ENCODE measurements at places on chromosomes 7 and 10. TPM values are rescaled to one million over a fixed set of nuclear protein-coding genes. Genes with fewer than 3 reads are reported as not detected.
A peak's percentile ranks its signal among the peaks of the same experiment; 100 is the strongest.

Gene HTR5A
- total RNA-seq, result not detected

Gene WNT8B
- total RNA-seq, result not detected

Gene LRRC4
- 4.5 TPM for total RNA-seq

Gene KIFBP
- total RNA-seq, result 34.9 TPM

Gene CPEB3
- total RNA-seq, result 1.2 TPM

Gene CPVL
- 22.2 TPM for total RNA-seq

Gene PRR15
- 7.2 TPM for total RNA-seq

DNA sequence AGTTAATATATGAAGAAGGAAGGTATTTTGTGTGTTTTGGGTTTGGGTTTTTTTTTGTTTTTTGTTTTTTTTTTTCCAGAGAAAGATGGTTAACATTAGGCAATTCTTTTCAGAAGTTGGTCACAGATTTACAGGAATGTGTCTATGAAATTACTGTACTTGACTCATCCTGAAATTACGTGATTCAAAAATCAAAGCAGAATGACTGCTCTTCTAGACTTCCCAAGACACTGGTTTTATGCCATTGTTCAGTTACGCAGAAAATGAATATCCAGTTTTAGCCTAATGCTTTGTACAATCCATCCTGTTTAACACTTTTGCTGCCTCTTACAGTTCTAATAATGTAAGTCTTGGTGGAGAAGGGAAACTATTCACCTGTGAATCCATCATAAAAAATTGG, 39.7 kb upstream of the CELF2 start:
- DNase-seq, result no peak

DNA sequence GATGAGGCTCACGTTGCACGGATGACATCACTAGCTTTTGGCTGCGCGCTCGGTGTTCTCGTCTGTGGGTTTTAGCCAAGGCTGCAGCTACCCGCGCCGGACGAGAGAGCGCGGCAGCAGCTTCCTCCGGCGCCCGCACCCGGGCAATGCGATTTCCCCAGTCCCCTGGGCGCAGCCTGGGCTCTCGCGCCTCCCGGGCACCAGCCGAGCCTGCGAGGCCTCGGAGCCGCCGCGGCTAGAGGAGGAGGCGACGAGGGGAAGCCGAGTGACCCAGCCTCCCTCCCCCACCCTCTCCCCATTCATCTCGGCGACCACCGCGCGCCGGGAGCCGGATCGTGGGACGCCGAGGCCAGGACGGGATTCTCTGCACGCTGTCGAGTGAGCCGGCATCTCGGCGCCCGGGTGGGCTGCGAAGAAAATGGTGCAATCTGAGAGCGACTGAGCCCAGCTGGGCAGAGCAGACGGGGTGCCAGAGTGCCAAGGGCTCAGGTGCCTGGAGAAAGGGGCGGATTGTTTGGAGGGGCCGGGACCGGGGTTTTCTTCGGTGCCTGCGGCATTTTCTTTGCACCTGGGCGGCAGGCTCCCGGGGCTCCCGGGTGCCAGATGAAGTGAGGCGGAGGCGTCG, 1.2 kb upstream of the TMEM178B start:
- DNase-seq, result peak; percentile 74

GRCh38 chr7:47191876-47192291, 390.0 kb downstream of the TNS3 start:
- DNase-seq, result no peak

- DNase-seq, result peak; percentile 92
These were observed 243.0 kb downstream of the BICC1 start for GRCh38 chr10:58755677-58756076.

- DNase-seq, result no peak
These were observed 175.8 kb upstream of the AGK start for GRCh38 chr7:141375442-141375841.

DNA sequence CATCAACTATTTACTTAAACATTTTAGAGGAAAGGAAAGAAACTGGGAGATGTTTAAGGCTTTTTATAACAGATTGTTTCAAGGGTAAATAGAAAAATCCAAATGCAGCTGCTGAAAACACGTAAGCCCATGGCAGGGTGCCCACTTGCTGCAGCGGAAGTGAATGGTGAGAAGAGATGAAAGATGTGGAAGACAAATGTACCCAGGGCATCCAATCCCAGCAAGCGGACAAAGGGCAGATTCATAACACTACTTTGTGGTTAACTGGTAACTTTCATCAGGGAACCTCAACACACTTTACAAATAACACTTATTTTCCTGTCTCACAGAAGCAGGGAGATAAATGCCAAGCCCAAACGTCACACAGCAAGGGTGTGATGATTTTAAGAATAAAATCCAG, 358.4 kb downstream of the KCNMA1 start:
- peak; percentile 67 for DNase-seq

DNA sequence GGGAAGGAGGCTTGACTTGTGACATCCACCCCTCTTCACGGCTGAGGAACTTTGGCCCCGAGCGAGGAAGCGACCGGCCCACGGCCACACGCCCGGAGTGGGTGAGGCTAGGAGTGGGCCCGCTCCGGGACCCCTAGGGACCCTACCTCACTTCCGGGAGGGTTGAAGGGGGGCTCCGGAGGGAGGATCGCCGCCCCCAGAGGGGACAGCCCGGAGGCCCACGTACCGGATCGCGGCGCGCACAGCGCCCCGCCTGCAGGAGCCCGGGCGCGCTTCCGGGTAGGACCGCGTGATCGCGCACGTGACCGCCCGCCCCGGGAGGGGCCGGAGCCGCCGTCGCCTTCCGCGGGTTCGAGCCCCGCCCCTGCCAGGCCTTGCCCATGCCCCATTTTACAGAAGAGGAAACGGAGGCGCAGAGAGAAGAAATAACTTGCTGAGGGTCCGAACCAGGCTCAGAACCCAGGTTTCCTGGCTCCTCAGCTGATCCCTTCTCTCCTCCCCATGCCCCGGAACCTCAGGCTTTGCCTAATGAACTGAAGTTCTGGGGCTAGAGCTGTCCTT, at the start of gene HPS1:
HPS1 (minus strand) TSS at position 275 of the 561 bp plus-strand sequence. CDS start 3,695 bp downstream, outside the sequence.
- peak; percentile 29 for DNase-seq

GRCh38 chr10:70232859-70233108, 445 bp downstream of the PPA1 start:
- DNase-seq, result no peak

DNA sequence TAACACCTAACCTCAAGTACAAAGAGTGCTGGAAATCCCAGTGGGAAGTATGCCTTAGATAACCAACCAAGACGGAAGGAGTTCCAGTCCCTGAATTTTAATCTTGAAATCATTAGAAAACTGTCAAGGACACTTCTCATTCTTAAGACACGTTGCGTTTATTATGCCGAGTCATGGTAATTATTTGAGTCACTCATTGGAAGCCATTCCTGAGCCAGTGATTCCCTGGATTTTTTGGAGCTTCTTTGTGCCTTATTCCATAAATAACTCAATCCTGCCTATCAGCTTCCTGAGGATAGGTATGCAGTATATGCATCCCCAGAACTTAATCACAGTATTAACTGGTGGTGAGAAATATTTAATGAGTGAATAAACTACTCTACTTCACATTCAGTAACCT, 77.4 kb downstream of the PPP1R17 start:
- DNase-seq, result no peak

GRCh38 chr7:152436111-152436930, 518 bp upstream of the KMT2C start:
- DNase-seq, result peak; percentile 82

- no peak for DNase-seq
These were observed 88.4 kb downstream of the OR13A1 start for GRCh38 chr10:45227042-45227441.

GRCh38 chr10:6928586-6928985, 348.5 kb upstream of the PRKCQ start:
- no peak for DNase-seq

DNA sequence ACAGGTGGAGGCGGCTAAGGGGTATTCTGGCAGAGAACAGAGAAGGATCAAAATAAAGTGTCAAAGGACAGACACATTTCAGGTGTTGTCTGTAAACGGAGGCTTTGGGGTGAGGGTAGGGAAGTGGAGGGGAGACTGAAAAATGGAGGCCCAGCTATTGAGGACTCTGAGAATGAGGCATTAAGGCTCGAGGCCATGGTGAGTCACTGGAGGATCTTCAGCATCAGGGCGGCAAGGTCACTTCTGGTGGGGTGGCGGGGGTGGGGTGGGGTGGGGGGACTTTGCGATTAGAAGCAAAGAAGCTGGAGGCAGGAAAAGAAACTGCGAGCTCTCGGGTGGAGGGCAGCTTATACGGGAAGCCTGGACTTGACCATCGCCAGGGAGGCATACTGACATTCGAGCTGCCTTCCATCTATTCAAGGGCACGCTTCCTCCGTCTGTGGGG, 58.4 kb upstream of the PCGF5 start:
- peak; percentile 12 for DNase-seq

DNA sequence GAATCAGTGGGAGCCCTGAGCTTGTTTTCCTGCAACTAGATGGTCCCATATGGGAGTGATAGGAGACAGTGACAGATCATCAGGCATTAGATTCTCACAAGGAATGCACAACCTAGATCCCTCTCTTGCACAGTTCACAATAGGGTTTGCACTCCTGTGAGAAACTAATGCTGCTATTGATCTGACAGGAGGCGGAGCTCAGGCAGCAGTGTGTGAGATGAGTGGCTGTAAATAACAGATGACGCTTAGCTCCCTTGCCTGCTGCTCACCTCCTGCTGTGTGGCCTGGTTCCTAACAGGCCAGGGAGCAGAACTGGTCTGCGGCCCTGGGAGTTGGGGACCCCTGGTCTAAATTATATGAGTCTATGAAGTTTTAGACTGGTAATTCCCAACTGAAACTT, 3.9 kb downstream of the MIOS start:
- no peak for DNase-seq

DNA sequence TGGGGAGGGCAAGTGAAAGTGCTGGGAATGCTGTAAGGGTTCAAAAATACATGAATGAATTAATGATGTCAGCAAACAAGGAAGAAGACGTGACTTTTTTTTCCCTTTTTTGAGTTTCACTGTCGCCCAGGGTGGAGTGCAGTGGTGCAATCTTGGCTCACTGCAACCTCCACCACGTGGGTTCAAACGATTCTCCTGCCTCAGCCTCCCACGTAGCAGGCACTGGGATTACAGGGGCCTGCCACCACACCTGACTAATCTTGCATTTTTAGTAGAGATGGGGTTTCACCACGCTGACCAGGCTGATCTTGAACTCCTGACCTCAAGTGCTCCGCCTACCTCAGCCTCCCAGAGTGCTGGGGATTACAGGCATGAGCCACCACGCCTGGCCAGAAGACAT, 30.0 kb downstream of the DENND10 start:
- DNase-seq, result no peak

Data from astrocyte (in vitro differentiated cells and primary cell).